ENCODE measurements at places on chromosomes 11 and 22.
A peak's percentile ranks its signal among the peaks of the same experiment; 100 is the strongest.

DNA sequence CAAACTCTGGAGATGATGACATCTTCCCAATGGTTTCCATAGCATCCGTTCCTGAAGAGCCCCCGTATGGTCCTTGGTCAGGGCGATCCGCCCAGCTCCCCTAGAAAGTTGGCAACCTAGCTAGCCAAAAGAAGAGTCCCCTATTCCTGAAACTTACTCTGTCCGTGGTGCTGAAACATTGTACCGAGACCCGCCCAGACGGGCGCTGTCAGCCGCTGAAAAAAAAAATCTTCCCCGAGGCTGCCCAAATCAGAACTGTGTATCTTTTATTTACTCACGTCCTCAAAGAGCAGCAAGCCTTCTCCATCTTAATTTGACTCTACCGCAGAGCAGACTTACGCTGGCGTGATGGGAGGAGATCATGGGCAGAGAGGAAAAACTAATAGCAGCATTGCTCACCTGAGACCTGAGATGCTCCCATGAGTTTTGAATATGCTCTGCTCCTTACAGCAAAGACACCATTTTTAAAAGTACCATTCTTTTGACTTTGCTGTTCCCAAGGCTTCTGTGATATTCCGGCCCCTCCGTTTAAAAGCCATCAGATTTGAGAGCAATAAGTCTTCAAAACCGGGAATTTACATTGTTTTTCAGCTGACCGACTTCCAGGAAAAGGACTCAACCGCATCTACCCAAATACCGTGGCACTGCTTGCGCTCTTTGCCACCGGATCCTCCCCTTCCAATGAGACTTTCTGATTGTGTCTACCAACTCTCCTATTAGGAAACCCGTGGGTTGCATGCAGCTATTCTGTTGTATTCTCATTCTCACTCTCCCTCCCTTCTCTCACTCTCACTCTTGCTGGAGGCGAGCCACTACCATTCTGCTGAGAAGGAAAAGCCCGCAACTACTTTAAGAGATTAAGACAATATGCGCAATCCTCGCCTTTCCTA lies at the start of gene SLC17A6:
TSS of gene SLC17A6 (plus strand) at position 786 of the 890 bp plus-strand sequence. CDS start 153 bp downstream, outside the sequence.
- no peak for DNase-seq

DNA sequence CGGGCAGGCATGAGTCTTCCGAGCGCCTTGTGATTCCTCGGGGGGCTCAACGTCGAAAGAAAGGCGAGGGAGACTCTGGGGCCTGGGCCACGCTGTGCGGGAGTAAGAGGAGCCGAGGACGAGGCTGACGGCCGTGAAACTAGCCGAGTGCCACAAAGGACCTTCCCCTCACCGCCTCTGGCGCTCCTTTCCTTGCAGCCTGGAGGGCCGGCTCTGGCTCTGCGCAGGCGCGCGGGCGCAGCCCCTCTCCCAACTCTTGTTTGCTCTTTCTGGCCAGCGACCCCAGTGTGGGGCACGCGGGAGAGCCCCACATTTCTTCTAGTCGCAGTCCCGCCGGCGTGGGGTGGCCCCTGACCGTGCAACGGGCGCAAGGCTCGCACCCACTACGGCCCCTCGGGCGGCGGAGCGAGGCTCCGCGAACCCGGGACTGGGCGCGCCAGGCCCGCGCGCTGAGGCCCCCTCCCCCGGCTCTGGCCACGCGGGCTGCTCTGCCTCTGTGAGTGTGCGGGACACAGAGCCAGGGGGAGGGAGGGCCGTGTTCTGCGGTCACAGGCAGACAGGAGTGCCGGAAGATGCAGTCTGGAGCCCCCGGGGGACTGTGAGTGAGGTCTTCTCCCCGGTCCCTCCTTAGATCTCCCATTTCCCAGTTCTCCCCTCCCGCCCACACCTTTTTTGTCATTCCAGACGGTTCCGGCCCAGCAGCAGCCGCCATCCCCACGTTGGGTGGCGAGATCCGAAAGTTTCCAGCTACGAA lies 1.0 kb upstream of the TOB2 start:
- DNase-seq = no peak

DNA sequence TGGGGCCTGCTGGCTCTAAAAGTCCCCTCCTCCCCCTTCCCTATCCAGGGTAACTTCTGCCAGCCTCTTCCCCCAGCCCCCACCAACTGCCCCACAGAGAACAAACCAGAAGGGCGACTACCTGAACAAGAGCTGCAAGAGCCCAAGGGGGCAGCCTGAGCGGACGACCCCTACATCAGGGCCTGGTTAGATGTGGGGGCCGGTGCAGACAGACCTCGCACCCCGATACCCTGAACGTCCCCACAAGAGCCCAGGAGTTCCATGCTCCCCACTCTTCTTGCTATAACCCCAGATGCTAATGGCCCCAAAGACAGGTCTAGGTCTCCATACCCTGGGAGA lies 20.7 kb downstream of the SUN2 start:
- no peak for DNase-seq

DNA sequence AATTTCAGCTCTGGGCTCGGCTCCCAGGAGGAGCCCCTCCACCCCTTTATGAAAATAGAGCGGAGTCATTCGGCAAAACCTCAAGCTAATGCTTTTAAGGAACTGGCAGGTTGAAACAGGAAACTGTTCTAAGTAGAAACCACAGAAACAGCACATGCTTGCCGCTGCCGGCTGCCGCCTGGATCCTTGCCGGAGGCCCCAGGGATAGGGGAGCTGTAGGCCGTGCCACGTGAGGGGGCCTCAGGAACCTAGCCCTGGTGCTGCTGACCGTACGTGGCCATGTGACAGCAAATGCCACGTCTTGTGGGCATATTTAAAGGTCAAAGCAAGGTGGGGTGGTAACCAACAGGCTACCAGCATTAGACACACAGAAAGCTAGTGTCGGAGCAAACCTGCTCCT lies 77.9 kb upstream of the TIMP3 start:
- DNase-seq = peak; percentile 18

All from stimulated activated CD8-positive, alpha-beta memory T cell treated with anti-CD3 and anti-CD28 coated beads, Interleukin-12 subunit alpha, Interleukin-12 subunit beta, amount 100 ng/mL, for 1 hour (primary cell).